ENCODE measurements at places on chromosomes 12 and 14.

- DNase-seq = no peak
Measured at GRCh38 chr14:70045844-70046535, 142.8 kb downstream of the SLC8A3 start.

- no peak for DNase-seq
Measured at GRCh38 chr12:22990501-22990900, 365.5 kb downstream of the ETNK1 start.

DNA sequence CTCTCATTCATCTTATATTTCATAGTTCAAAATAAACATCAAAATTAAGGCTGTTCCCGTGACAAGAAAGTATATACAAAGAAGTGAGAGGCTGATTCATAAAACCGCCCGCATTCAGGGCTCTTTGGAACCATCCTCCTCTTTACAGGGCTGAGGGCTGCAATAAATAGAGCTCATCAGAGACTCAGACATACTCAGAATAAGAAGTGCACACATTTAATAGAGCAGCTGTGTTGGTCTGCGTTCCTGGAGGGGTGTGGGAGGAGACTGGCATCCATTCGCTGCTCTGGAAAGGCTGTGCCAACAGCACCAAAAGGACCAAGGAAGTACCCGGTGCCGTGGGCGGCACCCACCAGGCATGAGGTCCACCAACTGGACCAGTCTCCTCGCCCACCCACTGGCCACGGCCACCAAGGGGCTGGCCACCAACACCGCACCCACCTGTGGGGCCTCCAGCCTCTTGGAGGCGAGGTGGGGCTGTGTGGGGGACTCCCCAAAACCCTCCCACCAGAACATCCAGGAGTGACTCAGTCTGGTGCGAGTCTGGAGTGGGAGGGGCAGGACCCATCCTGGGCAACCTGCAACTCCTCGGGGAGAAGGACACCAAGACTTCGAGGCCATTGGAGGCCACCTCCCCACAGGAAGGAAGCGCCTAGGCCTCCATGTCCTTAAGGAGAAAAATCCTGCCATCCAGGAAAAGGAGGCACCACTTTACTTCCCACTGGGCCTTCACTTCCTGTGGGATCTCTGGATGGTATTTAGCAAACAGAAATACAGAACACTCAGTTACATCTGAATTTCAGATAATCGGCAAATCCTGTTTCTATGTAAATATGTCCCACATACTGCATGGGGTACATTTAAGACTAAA, 32.7 kb downstream of the VCPKMT start:
- DNase-seq = peak; percentile 28

DNA sequence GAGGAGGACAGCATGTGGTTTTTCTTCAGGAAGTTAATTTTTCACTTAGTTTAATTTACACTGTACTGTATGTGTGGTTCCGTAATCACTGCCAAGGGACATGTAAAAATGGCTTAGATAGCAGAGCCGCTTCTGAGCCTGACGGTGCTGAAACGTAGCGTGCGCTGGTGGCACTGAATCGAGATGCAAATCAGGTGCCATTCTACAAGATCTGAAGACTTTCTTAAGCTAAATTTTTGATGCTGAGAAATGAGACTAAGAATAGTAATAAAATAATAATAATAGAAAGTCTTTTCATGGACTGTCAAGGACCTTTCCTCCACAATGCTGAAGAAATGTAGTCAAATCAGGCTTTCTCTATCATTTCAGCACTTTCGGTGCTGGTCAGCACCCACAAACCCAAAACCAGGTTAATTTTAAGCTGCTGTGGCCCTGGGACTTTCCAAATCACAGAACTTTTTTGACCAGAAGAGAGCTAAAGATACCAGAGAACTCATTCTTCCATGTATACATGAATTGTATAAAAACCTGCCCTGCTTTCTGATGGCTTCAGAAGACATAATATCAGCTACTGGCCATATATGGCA, 183.3 kb upstream of the LMO3 start:
- no peak for DNase-seq

- no peak for DNase-seq
Measured at GRCh38 chr12:130286741-130287440, 50.8 kb upstream of the PIWIL1 start.

DNA sequence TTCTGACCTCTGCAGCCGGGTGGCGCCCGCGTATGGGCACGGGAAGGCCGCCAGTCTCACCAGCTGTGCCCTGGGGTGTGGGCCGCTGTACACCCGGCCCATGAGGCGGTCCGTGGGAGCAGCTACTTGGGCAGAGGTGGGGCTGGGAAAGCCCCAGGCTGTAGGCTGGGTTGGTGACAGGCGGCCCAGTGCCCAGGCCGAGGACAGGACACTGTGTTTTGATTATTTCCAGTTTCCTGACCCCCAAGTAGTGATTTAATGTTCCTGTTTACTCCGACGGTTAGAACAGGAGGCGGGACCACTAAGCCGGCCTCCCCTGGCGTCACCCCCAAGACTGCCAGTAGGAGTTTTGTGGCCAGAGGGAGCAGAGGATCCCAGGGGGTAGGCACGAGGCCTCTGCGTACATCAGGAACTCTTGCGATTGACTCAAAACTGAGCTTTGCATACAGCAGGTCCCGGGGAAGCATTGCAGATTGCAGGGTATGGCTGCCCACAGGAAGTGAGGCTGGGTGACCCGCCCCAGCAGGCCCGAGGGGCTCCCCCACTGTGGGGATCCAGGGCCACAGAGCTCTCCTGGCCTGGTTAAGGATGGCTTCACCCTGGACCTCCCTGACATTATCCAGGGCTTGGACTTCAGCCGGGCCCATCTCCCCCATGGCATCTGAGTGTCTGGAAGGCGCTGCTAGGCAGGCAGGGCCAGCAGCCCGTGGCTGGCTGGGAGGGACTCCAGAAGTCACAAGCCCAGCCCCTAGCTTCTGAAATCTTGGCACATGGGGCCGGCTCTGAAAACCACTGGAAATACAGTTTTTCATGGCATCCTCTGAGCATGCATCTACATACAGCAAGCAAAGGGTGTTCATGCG, 42.5 kb upstream of the DIO3 start:
- no peak for DNase-seq

Data from activated gamma-delta T cell treated with Interleukin-2 at 50 U/mL for 16 hours (primary cell).